H9 (cell line): ENCODE measurements at places on chromosomes 3 and 15.

GRCh38 chr3:94184781-94185180 lies 121.9 kb downstream of the NSUN3 start:
- no peak for DNase-seq

- no peak for DNase-seq
Observed at GRCh38 chr3:331881-332280, 135.3 kb downstream of the CHL1 start.

DNA sequence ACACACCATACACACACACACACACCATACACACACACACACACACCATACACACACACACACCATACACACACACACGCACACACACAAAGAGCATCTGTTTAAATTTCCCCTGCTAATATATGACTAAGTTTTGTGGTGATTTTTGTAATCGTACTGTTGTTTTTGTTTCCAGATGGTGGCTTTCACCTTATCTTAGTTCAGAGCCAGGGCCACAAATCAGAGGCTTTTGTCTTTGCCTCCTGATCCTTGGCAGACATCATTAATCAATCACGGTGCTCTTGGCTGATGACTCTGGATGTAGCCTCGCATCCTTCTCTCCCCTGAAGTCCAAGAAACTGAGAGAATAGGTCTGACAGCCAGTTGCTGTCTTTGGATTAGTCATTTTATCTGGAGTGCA lies 52.1 kb downstream of the EDEM1 start:
- DNase-seq: no peak

DNA sequence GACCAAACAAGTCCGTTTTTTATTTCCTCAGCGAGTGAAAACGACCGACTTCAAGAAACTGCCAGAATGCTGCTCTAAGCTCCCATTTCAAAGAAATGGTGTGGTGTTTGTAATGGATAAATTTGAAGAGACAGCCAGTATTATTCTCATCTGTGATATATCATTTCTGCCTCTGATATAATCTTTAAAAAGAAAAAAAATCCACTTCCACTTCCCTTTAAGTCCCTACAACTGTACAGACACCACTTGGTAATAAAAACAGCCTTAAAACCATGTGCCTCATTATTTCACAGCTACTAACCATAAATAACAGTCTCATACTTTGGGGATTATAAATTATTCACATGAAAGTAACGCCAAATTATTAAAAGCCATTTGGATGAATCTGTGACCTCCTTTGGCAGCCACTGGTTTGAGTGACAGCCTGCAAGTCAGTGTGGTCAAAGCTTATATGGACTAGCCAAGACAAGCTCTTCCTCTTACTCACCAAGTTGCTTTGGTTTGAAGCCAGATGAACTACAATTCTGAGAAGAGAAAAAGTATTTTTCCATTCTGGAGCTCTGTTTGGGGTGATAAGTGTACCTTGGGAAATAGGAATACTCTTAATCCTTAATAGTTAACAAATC lies 168.0 kb downstream of the SHOX2 start:
- no peak for DNase-seq

GRCh38 chr15:99762288-99762687 lies 29.1 kb upstream of the LYSMD4 start:
- DNase-seq: no peak

- DNase-seq: no peak
Observed at GRCh38 chr3:171480526-171480925, 20.3 kb upstream of the TNIK start.

GRCh38 chr3:72120806-72121778 lies 336.1 kb upstream of the PROK2 start:
- no peak for DNase-seq

DNA sequence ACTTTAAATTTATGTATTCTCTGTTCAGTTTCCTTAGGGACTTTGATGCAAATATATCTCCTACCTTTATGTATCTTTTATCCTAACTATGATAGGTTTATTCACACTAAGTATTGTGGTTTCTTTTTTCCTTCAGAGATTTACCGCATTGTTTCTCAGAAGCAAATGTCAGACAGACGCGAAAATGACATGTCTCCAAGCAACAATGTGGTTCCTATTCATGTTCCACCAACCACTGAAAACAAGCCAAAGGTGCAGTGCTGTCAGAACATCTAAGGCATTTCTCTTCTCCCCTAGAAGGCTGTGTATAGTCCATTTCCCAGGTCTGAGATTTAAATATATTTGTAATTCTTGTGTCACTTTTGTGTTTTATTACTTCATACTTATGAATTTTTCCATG lies 18.3 kb downstream of the RAB11A start:
- no peak for DNase-seq

DNA sequence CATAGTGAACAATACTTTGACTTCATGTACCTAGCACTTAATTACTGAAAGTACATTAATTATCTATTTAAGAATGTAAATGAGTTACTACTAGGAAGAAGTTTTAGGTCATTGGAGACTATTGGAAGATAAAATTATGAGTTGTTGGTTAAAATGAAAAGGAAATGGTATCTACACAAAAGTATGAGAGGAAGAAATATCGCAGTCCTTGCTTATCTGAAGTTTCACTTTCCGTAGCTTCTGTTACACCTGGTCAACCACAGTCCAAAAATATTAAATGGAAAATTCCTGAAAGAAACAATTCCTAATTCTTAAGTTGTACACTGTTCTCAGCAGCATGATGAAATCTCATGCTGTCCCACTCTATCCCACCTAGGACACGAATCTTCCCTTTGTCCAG lies 57.8 kb downstream of the HACD2 start:
- no peak for DNase-seq
